ENCODE measurements at places on chromosomes 7 and 10.
A peak's percentile ranks its signal among the peaks of the same experiment; 100 is the strongest.

DNA sequence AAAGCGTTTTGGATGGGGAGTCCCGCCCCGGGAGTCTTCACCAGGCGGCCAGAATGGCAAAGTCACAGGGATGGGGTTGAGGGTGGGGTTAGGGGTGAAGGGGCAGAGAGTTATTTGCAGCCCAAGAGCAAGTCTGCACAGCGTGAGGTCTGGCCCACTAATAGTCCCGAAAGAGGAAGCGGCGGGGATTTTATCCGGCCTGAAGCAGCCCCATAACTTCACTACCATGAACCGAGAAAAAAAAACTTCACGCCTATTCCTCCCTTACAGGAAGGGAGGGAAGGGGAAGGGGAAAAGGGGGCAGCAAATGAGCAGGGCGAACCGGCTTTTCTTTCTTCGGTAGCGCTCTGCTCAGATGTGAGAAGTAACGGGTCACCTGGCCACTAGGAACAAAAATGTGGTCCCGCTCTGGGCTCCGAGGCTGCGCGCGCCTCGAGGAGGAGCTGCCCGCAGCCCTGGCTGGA lies 712 bp downstream of the ITPRIP start:
- peak; percentile 80 for DNase-seq

GRCh38 chr10:129730272-129730992 lies 233.6 kb downstream of the EBF3 start:
- DNase-seq: no peak

DNA sequence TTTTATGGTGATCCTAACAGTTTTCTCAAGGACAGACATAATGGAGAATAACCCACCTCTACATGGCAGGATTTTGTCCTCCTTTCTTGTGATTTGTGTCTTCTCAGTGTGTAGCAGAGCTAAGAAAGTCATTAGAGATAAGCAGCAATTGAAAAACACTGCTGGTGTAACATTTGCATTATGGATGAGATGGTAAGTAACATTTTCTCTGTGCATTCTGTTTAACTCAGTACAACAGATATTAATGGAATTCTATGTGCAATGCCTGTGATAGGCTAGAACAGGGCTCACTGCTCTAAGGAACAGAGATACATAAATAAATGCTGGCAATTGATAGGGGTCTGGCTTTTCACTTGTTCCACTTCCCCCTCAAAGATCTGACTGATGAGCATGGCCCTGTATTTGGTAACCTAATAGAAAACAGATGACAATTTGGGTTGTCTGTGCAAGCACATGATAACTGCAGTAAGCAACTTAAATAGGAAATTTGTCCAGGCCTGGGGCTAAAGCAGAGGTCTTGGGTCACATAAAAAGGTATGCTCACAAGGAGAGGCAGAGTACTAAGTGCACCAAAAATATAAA lies 560.3 kb upstream of the POM121L12 start:
- no peak for DNase-seq

GRCh38 chr10:59155556-59155955 lies 20.9 kb upstream of the PHYHIPL start:
- DNase-seq: no peak

GRCh38 chr10:14880229-14880628 lies 1.6 kb downstream of the SUV39H2 start:
- DNase-seq: no peak
